Astrocyte (in vitro differentiated cells and primary cell): ENCODE measurements at places on chromosomes 5 and 9. TPM values are rescaled to one million over a fixed set of nuclear protein-coding genes. Genes with fewer than 3 reads are reported as not detected.

The PCDHGA12 gene
- 1.2 and 1.6 TPM in 2 replicates for total RNA-seq

The NR5A1 gene
- 0.26 TPM in 1 of 2 replicates, not detected in the other for total RNA-seq

The LCN12 gene
- total RNA-seq = not detected in 2 replicates

The AGXT2 gene
- total RNA-seq = not detected in 2 replicates

The TAF11L5 gene
- not detected in 2 replicates for total RNA-seq

The EIF4EBP3 gene
- 2.4 and 3.6 TPM in 2 replicates for total RNA-seq

The LMNB1 gene
- 8.1 and 12.7 TPM in 2 replicates for total RNA-seq

The SMIM32 gene
- 0.30 and 0.34 TPM in 2 replicates for total RNA-seq

The FBXL7 gene
- total RNA-seq = 21.0 and 22.4 TPM in 2 replicates

The CYLC2 gene
- total RNA-seq = not detected in 2 replicates

The C9orf50 gene
- total RNA-seq = 0.41 TPM in 1 of 2 replicates, not detected in the other

The IL33 gene
- not detected in 2 replicates for total RNA-seq

The MARCHF11 gene
- total RNA-seq = 0.79 TPM in 1 of 2 replicates, not detected in the other

The NOXA1 gene
- 0.50 and 0.84 TPM in 2 replicates for total RNA-seq

The PCDHGA10 gene
- 34.0 and 41.6 TPM in 2 replicates for total RNA-seq

The SPATA31A3 gene
- not detected in 2 replicates for total RNA-seq

The SOWAHA gene
- total RNA-seq = 0.10 and 0.20 TPM in 2 replicates

The INSYN2B gene
- total RNA-seq = 0.10 and 0.36 TPM in 2 replicates

The LIX1 gene
- 0.24 and 0.59 TPM in 2 replicates for total RNA-seq

The PAM gene
- total RNA-seq = 259 and 301 TPM in 2 replicates

The MSANTD3 gene
- 64.1 and 76.0 TPM in 2 replicates for total RNA-seq

The FOXD4L4 gene
- total RNA-seq = 0.14 TPM in 1 of 2 replicates, not detected in the other

The CATSPER3 gene
- total RNA-seq = 0.26 and 0.39 TPM in 2 replicates

The LHX3 gene
- total RNA-seq = not detected in 2 replicates

The TMED7 gene
- 163 and 173 TPM in 2 replicates for total RNA-seq

The GRXCR2 gene
- total RNA-seq = not detected in 2 replicates

The LCN10 gene
- total RNA-seq = not detected in 2 replicates

The FAM78A gene
- total RNA-seq = 0.73 and 1.1 TPM in 2 replicates

The IL17B gene
- total RNA-seq = 0.54 and 0.60 TPM in 2 replicates

The SPATA9 gene
- total RNA-seq = 0.26 and 0.98 TPM in 2 replicates

The DMRT2 gene
- 0.17 and 0.18 TPM in 2 replicates for total RNA-seq

The CRHBP gene
- 2.5 and 4.7 TPM in 2 replicates for total RNA-seq

The SLC25A2 gene
- total RNA-seq = 0.19 and 0.25 TPM in 2 replicates

The MZB1 gene
- 0.22 TPM in 1 of 2 replicates, not detected in the other for total RNA-seq

The DAB2 gene
- 76.8 and 84.5 TPM in 2 replicates for total RNA-seq

The SOX30 gene
- 0.14 and 0.19 TPM in 2 replicates for total RNA-seq
